NCI-H146 (cell line): ENCODE measurements at places on chromosomes 7 and 10.
A peak's percentile ranks its signal among the peaks of the same experiment; 100 is the strongest.

GRCh38 chr10:43079856-43080255 lies 3.0 kb downstream of the RET start:
- DNase-seq = no peak

GRCh38 chr10:75042292-75042974 lies 69.0 kb upstream of the SAMD8 start:
- DNase-seq = peak; percentile 70

GRCh38 chr10:93166134-93166533 lies 92.4 kb downstream of the CYP26A1 start:
- peak; percentile 24 for DNase-seq

DNA sequence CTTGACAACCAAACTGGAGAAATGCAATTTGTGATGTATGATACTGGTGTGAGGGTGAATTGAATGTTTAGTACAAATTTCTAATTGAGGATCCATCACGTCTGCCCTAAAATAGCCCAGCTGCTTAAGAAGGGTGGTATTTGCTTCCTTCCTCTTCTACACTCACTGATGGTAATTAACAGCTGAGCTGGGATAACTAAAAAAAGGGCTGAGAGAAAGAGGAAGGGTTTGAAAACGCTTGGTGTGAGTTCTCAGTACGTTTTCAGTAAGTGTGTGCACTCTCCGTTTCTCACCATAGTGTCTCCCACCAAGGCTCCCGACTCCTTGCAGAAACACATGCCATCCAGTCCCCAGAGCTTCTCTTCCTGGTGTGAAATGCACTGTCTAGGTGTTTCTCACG lies 54.3 kb downstream of the MAP3K8 start:
- DNase-seq = no peak

GRCh38 chr10:7464691-7465090 lies 53.9 kb upstream of the SFMBT2 start:
- no peak for DNase-seq

DNA sequence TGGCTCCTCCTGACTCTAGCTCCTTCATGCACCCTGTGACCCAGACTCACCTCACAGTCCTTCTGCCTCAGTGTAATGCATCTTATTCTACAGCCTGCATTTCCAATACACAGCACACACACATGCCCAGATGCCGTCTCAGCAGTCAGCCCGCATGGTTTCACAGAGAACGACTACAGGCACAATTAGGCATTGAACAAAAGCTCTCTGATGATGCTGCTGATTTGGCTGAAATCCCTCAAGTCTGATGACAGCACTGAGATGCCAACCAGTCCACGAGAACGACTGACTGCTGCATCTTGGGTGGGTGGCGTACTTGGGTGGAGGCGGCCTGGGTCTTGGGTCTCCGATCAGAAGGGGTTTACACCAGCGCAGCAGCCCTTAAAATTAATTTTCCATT lies 200.4 kb downstream of the TAX1BP1 start:
- no peak for DNase-seq
